ENCODE measurements at places on chromosomes 3 and 15.
A peak's percentile ranks its signal among the peaks of the same experiment; 100 is the strongest.

DNA sequence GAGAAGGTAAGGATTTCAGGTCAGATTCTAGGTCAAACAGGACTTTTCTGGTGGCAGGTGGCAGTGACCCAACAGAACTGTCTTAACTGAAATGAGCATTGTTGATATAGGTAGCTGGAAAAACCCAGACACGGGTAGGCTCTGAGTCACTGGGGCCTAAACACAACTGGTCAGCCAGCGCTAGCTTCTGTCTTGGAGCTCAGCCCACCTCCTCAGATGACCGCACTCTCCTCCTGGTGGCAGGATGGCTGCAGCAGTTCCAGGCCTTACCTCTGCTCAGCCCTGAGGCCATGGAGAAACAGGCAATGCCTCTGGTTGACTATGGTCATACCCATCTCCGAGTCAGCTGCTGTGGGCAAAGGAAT is 61.1 kb upstream of the GATA2 start:
- DNase-seq: no peak

DNA sequence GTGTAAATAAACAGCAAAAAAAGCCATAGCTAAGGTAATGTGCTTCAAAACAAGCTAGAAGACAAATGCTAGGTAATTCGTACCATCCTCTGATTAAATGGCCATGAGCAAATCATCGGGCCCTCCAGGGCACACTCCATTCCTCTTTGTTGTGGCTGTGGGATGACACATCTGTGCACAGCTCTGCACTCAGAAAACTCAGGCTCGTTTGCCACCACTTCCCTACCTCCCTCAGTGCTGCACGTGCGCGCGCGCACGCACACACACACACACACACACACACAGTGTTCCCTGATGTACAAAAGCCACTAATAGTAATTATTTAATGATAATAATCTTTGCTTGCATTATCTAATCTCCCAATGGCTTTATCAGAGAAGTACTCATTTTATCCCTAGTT is 336.6 kb downstream of the FEZF2 start:
- no peak for DNase-seq

GRCh38 chr15:38041576-38041975 is 107.1 kb downstream of the TMCO5A start:
- no peak for DNase-seq

DNA sequence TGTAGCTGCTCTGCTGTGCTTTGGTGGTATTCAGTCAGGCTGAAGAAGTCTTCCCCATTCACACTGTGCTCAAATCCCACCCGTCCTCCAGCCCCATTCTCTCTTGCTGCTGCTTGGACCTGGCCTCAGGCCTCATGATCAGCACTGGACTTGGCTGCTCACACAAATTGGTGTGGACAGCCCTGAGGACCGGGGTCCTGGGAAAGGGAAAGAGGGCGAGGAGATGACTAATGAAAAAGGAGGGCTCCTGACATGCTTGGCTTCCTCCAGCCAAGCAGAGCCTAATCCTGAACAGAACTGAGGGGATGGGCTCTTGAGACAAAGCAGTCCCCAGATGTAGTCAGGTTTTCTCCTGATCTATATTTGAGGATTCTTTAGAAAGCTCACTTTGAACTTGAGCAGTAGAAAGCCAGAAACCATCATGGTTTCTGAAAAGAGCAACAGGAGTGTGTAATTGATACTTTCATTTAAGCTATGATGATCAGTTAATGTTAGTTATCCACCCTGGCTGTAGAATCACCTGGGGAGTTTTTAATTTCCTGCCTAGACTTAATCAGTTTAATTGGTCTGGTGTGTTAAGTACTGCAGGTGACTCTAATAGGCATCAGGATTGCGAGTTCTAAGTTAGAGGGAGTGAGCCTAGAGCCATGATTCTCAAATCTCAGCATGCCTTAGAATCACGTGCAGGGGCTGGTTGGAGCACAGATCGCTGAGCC is 79.4 kb upstream of the THBS1 start:
- DNase-seq: no peak

DNA sequence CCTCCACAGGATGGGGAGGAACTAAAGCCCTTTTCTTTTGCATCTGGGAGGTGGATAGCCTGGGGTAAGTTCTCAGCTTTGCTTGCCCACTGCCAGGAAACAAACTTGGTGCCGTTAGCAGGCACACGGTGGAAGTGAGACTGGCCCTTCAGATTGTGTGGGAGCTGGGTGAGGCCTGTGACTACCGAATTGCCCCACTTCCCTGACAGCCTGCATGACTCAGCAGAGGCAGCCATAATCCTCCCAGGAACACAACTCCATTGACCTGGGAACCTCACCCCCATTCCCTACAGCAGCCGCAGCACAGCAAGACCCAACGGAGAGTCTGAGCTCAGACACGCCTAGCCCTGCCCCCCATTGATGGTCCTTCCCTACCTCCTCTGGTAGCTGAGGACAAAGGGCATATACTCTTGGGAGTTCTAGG is 282.6 kb downstream of the KLF13 start:
- DNase-seq: no peak

DNA sequence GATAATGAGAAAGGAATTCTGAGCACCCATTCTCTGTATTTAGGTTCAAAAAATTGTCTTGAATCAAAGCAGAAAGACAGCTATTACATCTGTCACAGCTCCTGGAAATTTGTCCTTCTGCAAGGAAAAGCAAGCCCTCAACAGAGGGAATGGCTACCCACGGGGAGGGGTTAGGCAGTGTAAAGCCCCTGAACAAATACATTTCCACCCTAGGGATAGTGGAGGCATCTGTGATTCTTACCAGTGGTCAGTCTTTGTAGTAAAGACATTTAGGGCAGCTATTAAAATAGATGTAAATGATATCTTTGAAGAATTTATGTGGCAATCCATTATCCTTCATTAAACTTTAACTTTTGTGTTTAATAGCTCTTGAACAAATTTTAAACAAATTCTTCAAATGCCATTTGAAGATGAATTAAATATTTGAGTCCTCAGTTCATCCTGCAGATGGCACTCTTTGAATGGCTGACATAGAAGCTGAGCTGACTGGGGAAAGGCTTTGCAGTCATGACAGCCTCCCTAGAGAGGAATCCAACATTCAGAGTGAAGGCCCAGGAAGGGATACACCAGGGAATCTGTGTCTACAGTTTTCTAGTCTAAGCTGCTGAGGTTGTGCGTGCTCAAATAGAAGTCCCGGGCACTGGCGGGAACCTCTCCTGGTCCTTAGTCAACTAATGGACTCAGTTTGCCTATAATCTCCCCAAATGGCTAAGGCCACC is 359.7 kb upstream of the ROPN1 start:
- no peak for DNase-seq

DNA sequence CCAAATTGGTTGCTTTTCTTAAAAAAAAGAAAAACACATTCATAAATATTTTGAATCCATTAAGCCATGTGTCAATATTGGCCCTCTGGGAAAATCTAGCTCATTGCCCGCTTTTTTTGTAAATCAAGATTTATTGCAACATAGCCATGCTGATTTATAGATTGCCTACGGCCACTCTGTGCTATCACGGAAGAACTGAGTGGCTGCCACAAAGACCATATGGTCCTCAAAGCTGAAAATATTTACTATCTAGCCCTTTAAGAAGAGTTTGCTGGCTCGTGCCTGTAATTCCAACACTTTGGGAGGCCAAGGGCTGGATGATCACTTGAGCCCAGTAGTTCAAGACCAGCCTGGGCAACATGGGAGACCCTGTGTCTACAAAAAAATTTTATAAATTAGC is 45.9 kb downstream of the IL5RA start:
- DNase-seq: no peak

DNA sequence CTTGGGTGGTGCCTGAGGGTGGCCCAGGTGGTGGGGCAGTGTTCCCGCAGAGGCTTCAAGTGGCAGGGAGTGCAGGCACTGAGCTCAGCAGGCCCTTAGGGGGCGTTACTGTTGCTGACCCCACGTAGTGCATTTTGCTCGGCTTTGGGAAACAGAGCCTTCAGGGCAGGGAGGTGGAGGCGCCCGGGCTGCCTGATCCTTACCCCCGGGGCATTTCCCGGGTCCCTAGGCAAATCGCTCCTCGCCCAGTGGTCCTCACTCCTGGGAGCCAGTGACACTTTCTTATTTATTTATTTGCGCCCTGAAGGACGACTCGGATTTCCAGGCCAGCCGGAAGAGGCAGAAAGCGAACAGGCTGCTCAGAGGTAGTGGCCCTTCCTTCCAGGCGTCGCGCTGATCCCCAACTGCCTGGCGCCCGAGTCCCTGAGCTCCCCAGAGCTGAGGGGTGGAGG is 10.1 kb upstream of the FOXB1 start:
- no peak for DNase-seq

DNA sequence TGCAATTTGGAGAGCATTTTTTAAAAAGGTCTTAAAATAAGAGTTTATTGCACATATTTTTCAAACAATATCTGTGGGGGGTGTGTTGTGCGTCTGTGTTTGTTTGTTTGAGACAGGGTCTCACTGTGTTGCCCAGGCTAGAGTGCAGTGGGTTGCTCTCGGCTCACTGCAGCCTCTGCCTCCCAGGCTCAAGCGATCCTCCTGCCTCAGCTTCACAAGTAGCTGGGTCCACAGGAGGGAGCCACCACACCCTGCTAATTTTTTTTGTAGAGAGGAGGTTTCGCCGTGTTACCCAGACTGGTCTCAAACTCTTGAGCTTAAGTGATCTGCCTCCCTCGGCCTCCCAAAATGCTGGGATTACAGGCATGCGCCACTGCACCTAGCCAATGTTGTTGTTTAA is 2.7 kb downstream of the MLF1 start:
- no peak for DNase-seq

DNA sequence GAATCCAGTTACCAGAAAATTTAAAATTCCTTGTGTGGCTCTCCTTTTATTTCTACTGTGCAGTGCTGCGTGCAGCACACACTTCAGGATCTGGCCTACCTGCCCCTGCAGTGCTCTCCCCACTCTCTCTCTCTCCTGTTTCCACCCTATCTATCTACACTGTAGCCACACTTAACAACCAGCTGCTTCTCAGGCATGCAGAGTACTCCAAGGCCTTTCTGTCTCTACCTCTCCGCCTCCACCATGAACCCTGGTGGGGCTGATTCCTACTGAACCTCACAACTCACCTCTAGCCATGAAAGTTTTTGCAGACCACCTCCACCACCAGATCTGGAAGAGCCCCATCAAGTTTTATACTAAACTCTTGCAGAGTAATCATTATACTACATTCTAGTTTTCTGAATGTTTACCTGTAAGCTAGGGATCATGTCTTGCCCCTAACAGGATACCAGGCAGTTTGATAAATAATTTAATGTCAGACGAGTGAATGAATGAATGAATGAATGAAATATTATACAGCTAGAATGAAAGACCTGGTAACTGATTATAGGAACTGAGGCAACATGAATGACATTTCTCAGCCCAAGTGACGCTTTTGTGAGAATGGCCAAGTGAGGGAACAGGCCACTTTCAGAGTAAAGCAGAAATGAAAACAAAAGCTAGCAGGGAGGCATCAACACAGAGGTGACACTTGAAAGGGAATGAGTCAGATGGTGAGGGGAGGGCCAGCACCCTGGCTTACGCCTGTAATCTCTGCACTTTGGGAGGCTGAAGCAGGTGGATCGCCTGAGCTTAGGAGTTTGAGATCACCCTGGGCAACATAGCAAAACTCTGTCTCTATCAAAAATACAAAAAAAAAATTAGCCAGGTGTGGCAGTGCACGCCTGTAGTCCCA is 363.5 kb downstream of the FOXP1 start:
- DNase-seq: peak; percentile 32

DNA sequence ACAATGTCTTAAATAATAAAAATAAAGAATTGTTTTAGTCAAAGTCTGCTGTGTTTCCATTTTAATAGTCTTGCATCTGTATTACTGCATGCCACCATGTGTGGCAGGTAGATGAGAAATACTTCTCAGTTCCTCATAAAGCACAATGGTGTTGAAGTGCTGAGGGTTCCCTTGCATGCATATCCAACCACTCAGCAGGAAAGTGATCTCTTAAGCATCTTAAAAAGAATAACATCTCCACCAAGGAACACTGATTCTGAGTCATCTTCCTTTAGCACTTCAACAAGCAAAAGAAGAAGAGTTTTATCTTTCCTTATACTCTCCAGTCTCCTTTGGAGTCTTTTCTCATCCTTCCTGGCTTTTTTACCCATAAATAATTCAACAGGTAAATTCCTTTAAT is 602.0 kb downstream of the TBL1XR1 start:
- DNase-seq: no peak

DNA sequence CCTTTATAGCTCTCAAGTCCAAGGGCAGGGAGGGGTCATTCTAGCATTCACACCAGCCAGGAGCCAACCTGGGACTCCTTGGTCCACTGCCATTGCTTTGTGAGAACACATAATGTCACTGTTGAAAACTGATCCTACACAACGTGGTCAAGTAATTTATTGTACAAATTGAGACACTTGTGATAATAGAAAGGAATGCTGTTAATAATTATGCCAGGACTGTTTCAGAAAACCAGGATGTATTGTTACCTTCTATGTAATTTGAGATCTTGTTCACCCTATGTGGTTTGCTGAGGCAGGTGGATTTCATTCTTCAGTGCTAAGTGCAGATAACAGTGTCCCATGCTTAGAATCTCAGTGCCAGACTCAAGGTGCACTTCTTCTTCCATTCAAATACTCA is 33.3 kb downstream of the TMCO5A start:
- DNase-seq: no peak

GRCh38 chr15:51356147-51356546 is 14.7 kb downstream of the GLDN start:
- no peak for DNase-seq

DNA sequence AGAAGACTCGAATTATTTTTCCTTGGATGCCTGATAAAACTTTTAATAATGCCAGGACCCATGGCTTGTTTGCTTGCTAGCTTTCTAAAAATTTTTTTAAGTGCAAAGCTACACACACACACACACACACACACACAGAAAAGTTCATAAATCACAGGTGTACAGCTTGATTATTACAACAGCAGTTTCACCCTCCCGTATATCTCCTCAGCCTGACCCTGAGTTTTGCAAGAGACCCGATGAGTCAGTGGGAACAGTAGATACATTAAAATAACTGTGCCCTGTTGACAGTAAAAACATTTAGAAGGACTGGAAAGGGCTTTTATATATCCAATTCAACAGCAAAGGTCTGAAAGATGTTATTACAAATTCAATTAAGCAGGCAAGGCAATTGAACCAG is 46.7 kb downstream of the EMC4 start:
- no peak for DNase-seq
